ENCODE measurements at places on chromosomes 4 and X.

- no peak for DNase-seq
These were observed 181.6 kb downstream of the MAPK10 start for GRCh38 chr4:86178211-86178610.

GRCh38 chr4:138805736-138806135 is 209.8 kb upstream of the NOCT start:
- DNase-seq: no peak

DNA sequence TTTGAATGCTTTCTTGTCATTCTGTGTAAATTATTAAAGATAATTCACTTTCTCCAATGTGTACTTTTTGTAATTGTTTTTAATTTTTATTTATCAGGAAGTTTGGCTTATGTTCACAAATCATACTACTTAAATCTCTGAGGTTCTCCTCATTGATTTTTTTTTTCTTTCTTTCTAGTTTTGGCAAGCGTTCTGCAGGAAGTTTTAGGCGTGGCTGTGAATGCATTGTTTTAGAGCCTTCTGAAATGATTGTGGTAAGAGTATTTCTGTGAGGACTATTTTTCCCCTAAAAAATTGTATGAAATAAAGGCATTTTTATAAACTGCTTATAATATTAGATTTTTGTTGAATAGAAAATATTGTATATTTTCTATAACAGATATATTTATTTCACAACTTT is 135.8 kb downstream of the RAPGEF2 start:
- DNase-seq: no peak

DNA sequence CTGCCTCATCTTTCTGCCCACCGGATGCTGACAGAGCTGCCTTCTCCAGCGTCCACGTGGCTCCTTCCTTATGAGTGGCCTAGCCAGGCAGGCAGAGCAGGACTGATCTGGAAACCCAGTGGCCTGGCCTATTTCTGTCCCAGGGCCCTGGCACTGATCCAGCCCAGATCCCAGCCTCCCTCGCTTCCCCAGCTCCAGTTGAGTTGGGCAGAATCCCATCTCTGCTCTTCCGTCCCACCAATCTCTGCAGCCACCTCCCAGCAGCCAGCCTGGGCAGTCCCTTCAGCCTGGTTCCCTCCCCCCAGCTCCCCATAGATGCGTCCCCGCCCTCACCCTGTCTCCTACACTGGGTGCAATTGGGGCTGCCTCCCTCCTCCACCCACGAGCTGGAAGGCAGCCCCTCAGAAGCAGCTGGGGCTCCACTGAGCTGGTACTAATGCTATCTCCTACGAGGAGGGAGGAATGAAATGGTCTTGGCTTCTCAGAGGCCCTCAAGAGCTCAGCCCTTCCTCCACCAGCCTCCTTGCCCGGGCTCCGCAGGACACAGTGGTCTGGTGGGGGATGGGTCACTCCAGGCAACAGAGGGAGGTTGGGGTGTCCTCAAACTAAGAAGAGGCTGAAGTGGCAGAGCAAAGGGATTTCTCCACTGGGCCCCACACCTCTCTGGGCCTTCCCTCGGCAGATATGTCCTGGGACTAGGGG is 94.2 kb downstream of the PJA1 start:
- DNase-seq: no peak

DNA sequence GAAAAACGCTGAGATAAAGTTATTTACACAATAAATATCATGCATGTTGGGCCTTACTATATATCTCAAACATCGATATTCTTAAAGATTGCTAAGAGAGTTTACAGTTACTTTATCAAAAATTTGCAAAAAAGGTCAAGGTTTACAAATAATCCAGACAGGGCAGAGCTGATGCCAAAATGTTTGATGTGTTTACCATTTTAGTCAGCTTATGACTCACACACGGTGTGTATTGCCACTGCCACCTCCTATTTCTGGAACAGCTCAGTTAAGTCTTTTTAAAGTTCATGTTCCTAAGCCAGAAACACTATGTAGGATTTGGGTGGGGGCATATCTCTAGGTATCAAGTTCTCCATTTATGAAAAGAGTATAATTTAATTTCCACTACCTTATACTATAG is 580.6 kb downstream of the INPP4B start:
- DNase-seq: no peak

- no peak for DNase-seq
These were observed 102.7 kb downstream of the CNKSR2 start for GRCh38 chrX:21476909-21477308.

- no peak for DNase-seq
These were observed at the start of gene BEX1 for GRCh38 chrX:103063918-103064434. BEX1 (minus strand) TSS chrX:103064171; CDS start chrX:103063274, 897 bp downstream.

- no peak for DNase-seq
These were observed 121.2 kb upstream of the GUCY1A1 start for GRCh38 chr4:155545456-155545855.

GRCh38 chr4:33737726-33738125 is 2506.6 kb downstream of the ARAP2 start:
- DNase-seq: no peak

DNA sequence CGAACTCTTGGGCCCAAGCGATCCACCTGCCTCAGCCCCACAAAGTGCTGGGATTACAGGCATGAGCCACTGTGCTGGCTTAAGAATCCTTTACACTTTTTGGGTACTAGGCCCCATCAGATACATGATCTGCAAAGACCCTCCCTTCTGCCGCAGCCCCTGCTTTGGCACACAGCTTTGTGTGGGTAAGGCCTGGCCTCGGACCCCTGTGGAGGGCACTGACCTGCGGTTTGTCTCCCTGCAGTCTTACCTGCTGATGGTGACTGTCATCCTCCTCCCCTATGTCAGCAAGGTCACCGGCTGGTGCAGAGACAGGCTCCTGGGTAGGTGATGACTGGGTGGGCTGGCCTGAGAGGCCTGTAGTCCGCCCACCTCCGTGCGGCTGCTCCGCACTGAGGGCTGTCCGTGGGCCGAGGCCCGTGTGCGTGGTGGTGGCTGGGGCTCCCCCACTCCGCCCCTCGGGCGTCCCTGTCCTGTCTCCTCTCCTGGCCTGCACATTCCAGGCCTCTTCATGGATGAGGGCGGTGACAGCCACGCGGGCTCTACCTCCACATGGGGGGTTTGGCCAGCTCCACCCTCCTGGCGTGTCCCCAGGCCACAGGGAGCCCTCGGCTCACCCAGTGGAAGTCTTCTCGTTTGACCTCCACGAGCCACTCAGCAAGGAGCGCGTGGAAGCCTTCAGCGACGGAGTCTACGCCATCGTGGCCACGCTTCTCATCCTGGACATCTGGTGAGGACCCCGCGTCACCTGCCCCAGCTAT is 18.0 kb downstream of the DGKQ start:
- DNase-seq: no peak

GRCh38 chr4:173194157-173194556 is 25.5 kb downstream of the GALNT7 start:
- no peak for DNase-seq

DNA sequence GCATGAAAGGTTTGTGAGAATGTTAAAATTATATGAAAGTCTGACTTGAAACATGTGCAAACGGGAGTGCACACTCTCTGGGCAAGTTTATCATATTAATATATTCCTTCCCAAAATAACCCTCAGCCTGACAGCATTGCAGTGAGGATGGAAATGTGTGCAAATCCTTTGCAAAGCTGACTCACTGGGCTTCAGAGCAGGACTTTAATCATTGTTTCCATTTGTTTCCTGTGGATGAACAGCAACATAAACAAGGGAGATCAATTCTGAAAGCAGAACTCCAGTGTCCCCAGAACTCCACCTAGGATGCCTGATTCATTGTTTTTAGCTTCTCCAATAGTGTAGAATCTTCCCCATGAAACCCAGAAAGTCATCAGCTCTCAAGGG is 32.9 kb downstream of the SLC2A9 start:
- no peak for DNase-seq

- no peak for DNase-seq
These were observed 20.5 kb upstream of the DDX3X start for GRCh38 chrX:41313419-41313818.

DNA sequence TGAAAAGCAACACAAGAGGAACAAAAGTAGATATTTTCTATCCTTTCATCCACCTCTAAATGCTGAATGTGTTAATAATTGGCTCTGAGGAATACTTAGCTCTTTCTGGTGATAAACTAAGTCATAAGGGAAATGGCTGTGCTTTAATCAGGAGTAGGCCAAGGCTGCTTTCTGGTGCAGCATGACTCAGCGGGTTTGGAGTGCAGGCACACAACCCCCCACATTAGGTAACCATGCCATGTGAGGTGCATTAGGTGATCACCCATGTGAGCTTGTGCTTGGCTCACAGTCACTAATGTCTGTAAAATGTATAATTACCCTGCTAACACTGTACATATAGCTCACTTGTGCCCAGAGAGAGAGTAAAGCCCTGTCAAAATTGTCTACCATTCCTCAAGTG is 57.2 kb downstream of the USP38 start:
- DNase-seq: no peak

DNA sequence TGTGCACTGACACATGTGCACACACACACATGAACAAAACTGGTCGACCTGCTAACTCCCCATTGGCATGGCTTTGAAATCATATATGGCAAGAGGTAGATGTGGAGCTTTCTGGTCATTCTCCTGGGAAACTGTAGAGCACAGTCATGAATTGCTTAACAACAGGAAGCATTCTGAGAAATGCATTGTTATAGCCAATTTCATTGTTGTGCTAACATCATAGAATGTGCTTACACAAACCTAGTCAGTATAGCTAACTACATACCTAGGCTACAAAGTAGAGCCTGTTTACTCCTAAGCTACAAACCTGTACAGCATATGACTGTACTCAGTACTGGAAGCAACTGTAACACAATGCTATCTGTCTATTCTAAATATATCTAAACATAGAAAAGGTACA is 134.2 kb upstream of the SH3RF1 start:
- no peak for DNase-seq

DNA sequence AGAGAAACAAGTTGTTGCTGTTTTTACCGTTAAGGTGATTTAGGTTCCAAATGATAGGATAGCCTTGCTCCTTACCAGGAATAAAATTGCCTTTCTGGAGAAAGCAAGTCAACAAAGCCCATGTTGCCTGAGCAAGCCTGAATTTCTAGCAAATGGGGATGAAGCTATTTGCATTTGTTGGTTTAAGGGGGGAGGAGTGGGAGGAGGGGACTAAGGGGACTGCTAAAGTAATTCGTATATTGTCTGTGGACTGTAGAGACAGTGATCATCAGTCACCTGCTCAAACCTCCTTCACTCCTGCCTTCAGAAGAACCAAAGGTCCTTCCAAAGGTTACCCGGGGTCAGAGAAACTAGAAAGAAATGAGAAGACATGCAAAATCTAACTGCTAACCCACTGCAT is 65.8 kb downstream of the SCML2 start:
- no peak for DNase-seq
